H54 (cell line): ENCODE measurements at places on chromosomes 3 and 15.
A peak's percentile ranks its signal among the peaks of the same experiment; 100 is the strongest.

GRCh38 chr3:106103383-106103782 lies 234.6 kb upstream of the CBLB start:
- no peak for DNase-seq

GRCh38 chr3:115042351-115042750 lies 104.7 kb downstream of the ZBTB20 start:
- no peak for DNase-seq

DNA sequence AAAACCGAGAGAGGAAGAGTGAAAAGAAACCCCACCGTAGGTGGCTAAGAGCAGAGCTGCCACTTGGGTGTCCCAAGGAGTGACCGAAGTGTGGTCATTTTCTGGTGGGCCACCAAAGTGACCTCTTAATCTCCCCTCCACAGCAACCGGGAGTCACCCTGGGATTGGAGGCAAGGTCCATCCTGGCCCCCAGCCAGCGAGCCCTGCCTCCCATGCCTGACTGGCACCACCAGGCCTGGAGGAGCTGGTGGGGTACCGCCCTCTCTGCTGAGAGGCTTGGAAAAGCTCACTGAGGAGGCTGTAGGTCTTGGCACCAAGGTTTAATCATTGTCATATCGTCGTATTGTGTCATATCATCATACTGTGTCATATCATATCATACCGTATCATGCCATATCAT lies 74.0 kb upstream of the TRPM1 start:
- DNase-seq: no peak

DNA sequence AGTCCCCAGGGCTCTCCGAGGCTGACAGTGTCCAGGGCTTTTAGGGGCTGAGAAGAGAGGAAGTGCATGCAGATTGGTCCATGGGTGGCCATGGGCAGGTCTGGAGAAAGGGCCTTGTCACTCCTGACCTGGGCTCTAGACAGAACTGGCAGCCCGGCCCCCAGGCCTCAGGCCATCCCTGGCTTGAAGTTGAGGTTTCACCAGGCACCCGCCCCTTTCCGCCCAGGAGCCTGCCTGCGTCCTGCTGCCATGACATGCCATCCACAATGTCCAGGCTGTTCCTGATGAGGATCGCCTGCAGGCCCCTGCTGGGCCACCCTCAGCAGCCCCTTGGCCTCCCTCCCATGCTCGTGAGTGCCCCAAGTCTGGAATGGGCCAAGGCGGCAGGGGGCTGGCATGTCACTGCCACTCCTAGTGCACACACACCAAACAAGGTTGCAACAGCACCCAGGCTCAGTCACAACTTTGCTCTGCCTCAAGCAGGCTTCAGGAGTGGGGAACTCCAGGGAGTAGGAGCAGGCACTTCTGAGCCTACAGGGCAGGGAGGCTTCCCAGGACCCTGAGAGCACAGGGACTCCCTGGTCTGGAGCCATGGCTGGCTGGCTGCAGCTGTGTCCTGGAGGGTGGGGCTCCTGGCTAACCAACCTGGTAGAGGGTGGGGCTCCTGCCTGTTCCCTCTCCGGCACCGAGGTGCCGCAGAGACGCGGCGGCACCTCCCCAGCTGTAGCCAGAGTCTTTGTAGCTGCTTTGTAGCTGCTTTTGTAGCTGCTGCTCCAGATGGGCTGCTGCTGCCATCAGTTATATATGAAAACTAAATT lies 1457.1 kb upstream of the GBE1 start:
- DNase-seq: no peak

GRCh38 chr3:186746008-186746407 lies 28.8 kb downstream of the KNG1 start:
- DNase-seq: peak; percentile 26

DNA sequence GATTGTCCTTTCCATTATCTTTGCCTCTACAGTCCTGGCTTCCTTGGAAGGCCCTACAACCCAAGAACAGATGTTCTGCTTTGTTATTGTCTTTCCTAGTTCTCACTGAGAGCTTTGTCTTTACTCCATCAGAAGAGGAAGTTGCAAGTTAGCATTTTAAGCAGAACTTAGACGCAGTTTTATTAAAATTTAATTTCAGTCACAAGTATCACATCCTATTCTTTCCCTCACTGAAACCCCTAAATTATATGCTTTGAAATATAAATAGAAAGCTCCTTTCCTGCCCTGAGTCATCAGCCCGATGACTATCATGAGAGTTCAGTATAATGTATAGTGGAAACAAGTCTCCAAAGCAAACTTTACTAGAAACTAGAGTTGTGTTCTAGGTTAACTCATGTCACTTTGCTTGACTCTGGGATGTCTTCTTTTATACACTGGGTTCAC lies 291.2 kb upstream of the RBMS3 start:
- DNase-seq: no peak

- DNase-seq: no peak
Measured at GRCh38 chr3:115999613-116000012, 376.3 kb downstream of the GAP43 start.

DNA sequence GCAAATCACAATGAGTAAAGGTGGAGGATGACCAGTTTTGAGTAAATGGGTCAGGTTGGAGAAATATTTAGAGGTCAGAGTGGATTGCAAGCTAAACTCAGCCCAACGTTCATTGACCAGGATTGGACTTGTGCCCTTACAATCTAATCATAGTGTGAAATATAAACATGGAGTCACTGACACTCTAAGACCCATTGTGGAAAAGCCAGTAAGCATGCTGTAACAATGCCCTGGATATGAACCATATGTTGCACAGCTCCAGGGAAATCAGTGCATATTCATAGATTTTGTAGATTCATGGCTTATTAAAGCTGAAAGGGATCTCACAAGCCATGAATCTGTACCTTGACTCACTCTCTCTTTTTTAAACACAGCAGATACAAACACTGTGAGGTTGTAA lies 660.2 kb upstream of the LMCD1 start:
- no peak for DNase-seq

- no peak for DNase-seq
Measured at GRCh38 chr15:82950746-82951370, 1.7 kb downstream of the HOMER2 start.

DNA sequence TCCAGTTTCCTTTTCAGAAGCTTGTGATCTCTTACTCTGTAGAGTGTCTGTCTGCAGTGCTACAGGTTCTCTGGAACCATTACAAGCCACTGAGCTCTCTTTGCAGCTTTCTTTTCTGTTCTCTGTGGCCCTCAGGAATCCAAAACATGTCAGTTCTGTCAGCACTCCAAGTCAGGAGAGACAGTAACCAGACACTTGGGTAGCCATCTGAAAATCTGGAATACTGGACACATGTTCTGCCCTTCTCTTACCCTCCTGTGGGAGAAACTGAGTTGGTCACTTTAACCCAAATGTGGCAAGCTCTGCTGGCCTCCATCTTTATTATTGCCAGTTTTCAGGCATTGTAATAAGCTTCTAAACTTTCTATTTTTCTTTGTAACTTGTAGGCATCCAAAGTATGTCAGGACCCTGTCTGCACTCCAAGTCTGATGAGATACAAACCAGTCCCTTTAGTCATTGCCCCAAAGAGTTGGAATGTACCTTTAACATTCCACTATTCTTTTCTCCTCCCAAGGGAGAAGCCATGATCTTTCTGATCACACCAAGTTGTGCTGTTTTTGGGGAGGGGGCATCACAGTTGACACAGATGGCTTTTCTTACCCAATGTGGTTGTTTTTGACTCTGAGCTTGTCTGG lies 183.7 kb downstream of the DPH6 start:
- DNase-seq: no peak

- DNase-seq: no peak
Measured at GRCh38 chr3:167886690-167887089, 151.2 kb downstream of the SERPINI1 start.

DNA sequence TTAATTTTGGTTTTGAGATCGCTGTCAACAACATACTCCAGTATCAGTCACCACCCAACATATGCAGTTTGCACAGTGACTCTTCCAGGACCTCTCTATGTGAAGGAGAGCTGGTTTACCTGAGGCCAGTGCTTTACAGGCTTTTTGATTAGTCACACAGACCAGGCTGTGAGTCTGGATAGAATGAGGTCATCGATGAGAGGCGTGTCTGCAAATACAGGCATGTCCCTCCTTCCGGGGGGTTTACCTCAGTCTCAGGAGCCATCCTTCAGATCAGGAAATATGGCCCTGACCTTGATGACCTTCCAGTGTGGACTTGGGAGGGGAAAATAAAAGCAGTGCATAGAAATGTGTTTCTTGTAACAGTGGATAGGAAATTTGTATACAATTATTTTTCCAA lies 46.9 kb downstream of the KBTBD12 start:
- peak; percentile 50 for DNase-seq

DNA sequence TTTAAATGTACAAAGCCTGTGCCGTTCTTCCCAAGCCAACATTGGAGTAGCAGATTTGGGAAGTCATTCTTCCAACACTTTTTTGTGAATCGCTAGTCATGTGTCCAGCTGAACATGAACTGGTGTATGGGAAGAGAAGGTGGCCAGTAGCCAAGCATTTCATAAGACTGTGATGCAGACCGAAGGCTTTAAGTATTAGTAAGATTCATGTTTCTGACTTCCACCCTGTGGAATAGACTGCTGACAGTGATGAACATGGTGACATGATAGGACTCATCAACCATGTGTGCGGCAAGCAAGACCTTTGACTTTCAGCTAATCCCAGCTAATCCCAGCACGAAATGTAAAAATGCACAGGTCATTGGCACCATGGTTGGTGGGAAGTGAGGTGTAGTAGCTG lies 48.3 kb upstream of the THSD4 start:
- no peak for DNase-seq

GRCh38 chr3:47283591-47284364 lies 1.0 kb downstream of the KLHL18 start:
- DNase-seq: no peak

GRCh38 chr3:126486360-126486847 lies 10.7 kb upstream of the ZXDC start:
- no peak for DNase-seq

DNA sequence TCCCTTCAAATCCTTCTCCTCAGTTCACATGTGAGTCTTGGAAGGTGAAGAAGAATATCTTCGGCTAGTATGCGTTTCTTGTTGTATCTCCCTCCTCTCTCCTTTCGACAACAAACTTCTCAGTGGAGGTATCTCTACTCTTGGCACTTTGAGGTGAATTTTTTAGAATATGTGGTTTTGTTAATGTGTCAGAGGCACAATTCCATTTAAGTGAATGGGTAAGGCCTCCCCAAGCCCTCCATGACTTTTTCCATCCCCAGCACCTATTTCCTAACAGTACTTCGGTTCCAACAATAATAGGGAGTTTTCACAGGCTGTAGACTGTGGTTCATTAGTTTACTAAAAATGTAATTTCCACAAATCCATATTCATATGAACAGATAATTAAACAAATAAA lies 74.2 kb downstream of the TM4SF4 start:
- no peak for DNase-seq

- no peak for DNase-seq
Measured at GRCh38 chr3:82839871-82840270, 1078.4 kb upstream of the GBE1 start.

DNA sequence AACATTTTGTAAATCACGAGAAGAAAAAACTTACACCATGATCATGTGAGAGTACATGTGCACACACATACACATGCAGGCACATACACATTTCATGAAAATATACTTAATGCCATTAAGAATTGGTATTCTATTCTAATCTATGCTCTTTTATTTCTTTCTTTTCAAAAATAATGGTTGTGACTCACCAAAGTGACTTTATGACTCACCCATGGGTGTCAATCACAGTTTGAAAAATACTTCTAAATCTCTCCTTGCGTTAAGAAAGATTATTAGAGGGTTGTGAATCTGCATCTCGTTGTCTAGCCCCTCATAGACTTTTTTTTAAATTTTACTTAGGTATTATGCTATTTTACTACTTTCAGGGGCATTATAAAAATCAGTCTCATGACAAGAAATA lies 254.2 kb downstream of the TUSC7 start:
- no peak for DNase-seq

DNA sequence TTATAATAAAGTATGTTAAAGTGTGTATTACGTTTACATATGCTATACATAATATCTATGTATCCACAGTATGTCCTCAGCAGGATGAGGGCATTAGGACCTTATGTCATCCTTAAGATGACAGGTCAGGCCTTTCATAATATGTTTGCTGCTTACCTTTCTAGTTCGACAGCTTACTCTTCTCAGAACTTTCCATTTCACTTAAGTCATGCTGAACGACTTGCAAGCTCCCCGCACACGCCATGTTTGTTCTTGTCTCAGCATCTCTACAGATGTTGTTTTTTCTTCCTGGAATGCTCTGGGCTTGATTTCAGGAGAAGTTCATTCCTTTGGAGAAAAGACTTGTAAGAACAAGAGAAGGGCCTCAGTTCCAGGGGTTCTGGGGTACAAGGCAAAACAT lies 36.0 kb upstream of the PPARG start:
- DNase-seq: no peak

DNA sequence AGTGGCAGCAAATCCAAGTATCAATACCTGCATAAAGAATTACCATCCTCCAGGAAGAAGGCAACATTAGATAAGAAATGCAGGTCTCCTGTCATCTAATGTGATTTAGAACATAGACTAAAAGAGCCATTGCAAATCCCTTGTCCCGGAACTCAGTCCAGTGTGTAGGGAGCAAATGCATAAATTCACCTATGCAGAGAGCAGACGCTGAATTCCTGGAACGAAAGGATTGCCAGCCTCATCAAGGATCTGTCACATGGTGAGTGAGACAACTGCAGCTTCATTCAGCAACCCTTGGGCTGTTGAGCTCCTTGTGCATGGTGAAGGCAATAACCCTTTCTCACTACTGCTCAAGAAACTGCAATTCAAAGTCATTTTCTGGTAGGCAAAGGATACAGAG lies 696.8 kb upstream of the CFAP20DC start:
- no peak for DNase-seq

DNA sequence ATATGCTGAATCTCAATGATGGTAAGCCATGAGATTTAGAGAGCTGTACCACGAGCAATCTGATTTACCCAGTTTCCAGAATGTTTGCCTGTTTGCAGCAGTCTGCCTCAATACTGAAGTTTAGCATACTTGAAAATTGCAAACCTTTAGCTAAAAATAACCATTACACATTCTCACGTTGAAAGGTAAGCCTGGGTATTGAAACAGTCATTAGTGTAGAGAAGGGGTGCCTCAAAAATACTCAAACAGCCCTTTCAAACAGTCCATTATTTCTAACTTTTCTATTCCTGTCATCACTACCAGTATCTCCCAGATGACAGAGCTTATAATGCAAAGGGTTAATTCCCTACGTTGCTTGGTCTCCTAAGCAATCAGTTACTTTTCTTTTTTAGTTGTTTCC lies 111.8 kb upstream of the MBNL1 start:
- DNase-seq: no peak

GRCh38 chr3:177425042-177425441 lies 227.8 kb upstream of the TBL1XR1 start:
- DNase-seq: no peak

- DNase-seq: no peak
Measured at GRCh38 chr3:46860810-46861604, 2.2 kb downstream of the MYL3 start.

DNA sequence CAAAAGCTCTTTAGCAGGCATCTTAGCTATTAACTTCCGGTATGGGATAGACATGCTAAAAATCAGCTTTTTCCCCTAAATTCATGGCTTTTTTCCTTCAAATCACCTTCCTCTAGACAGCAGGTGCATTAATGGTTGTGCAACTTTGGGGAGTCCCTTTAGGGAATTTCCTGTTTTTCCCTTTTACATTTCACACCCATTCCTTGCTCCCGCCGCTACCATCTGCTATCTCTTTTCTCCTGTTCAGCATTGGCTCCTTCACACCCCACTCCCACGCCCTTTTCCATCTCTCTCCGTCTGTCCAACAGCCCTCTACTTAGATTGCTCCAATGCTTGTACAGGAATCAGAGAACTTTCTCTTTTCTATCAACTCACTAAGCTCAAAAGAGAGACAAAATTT lies 43.4 kb downstream of the FEZF2 start:
- no peak for DNase-seq

GRCh38 chr15:50135031-50135551 lies 16.1 kb upstream of the ATP8B4 start:
- peak; percentile 3 for DNase-seq
